ENCODE measurements at places on chromosomes 16 and 17. TPM values are rescaled to one million over a fixed set of nuclear protein-coding genes. Genes with fewer than 3 reads are reported as not detected.

DNA sequence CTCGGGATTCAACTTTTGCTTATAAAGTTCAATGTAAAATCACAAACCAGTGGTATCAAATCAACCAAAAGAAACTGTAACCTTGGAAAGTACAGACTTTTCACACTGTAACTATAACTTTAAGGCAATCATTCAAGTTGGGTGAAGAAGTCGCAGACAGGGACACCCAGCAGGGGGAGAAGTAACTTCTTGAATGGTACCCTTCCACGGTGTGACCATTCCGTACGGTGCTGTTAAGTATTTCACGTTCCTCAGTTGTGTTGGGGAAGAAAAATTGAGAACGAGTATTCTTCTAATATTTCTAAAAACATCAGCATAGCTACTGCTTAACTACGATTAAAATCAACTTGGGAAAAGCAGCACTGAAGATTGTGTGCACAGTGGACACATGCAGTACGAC is 55.8 kb downstream of the MYH10 start:
- no peaks in the 10 kb centered on the region for H3K36me3 ChIP-seq
- no peaks in the 10 kb centered on the region for H3K27me3 ChIP-seq
- H3K4me1 ChIP-seq, result no peaks in the 10 kb centered on the region
- H3K27ac ChIP-seq, result no peak overlapping the region
- no peak for DNase-seq

ARHGAP23 gene
- total RNA-seq, result 149 TPM

DNA sequence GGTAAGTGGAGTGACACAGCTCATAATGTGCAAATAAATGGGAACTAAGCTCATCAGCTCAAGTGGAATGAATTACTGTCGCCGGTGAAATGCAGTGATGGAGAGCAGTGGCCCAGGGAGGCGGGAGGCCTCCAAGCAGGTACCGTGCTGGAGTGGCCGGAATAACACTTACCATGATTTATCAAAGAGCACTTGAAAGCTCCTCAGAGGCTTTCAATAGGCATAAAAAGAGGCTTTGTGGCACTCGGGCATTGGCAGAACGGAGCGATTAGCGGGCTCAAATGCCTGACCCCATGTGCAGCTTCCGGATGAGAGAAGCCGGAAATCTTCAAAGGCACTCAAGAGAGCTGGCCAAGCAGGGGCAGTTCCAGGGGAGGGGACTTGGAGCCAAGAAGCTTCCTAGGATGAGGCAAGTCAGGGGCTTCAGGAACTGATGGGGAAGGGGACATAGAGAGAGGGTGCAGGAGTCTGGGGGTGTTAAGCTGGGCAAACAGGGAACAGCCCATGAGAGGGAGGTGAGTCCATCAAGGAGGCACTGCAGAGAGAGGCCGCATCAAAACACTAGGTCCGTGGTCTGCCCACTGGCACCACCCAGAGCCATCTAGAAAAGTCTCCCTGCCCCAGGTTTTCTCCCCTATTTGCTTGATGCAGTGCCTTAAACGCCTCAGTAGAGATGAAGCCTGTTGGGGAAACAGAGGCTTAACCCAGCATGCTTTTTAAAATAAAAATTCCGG is 144.0 kb upstream of the IRX6 start:
- H3K4me3 ChIP-seq, result no peak overlapping the region
- H3K36me3 ChIP-seq, result no peaks in the 10 kb centered on the region
- no peak overlapping the region for H3K27ac ChIP-seq
- peaks cover 11% of the 10 kb centered on the region for H3K27me3 ChIP-seq

DNA sequence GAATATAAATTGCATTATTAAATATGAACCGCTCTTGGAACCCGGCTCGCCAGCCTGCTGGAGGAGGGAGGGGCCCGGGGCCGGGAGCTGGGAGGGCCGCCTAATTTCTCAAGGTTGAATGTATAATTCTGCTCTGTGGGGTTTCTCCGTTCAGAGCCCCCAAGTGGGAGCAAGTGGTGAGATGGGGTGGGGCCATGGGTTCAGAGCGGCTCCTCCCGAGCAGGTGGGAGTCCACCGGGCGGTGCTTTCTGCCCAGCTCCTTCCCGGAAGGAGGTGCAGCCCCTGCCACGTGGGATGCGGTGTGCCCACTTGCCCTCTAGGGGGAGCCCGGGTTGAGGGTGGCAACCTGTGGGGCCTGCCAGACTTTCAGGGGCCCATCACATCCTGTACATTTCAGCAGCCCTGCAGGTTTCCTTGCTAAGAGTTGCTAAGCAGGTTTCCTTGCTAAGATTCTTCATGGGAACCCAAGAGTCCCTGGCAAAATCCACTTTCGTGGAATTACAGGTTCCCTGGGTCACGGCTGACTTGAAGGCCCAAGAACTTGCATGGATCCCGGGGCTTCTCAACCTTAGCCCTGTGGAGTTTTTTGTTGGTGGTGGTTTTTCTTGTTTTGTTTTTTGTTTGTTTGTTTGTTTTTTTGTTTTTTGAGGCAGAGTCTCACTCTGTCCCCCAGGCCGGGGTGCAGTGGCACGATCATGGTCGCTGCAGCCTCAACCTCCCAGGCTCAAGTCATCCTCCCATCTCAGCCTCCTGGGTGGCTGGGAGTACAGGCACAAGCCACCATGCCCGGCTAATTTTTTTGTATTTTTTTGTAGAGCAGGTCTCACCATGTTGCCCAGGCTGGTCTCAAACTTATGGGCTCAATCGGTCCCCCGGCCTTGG is 196.7 kb upstream of the GSE1 start:
- peak overlapping the region; percentile 24 for H3K4me3 ChIP-seq
- peaks cover 18% of the 10 kb centered on the region for H3K4me1 ChIP-seq
- H3K27me3 ChIP-seq, result no peaks in the 10 kb centered on the region
- H3K36me3 ChIP-seq, result peaks cover 6% of the 10 kb centered on the region
- H3K27ac ChIP-seq, result no peak overlapping the region

DNA sequence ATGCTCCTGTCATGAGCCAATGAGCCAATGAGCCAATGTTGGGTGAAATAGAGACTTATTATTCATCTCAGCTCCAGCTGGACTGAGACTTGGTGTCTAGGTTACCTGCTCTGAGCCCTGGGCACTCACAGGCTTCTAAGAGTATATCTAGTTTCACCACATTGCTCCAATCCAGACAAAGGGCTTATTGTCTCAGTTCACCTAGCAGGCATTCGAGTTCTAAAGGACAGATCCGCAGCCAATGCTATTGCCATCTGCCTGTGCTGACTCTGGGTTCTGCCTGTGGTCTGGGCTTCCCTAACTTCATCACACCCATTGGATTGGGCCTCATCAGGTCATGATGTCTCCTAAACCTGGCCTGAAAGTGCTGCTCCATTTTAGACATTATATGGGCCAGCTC is 66.1 kb upstream of the HS3ST4 start:
- H3K4me1 ChIP-seq, result no peaks in the 10 kb centered on the region
- no peak overlapping the region for H3K27ac ChIP-seq
- no peak overlapping the region for H3K4me3 ChIP-seq

WNT9B gene
- total RNA-seq, result 8.3 TPM

- H3K36me3 ChIP-seq, result peaks cover 2% of the 10 kb centered on the region
- H3K27ac ChIP-seq, result no peak overlapping the region
- H3K27me3 ChIP-seq, result no peaks in the 10 kb centered on the region
- no peak overlapping the region for H3K4me3 ChIP-seq
These were observed 15.1 kb downstream of the TTYH2 start for GRCh38 chr17:74228306-74228978.

CPD gene
- 38.9 TPM for total RNA-seq

CACNG3 gene
- not detected for total RNA-seq

GRCh38 chr17:55607731-55608341 is 96.6 kb upstream of the SMIM36 start:
- no peak overlapping the region for H3K27ac ChIP-seq
- no peak overlapping the region for H3K4me3 ChIP-seq
- no peaks in the 10 kb centered on the region for H3K4me1 ChIP-seq
- no peaks in the 10 kb centered on the region for H3K27me3 ChIP-seq

TMEM114 gene
- total RNA-seq, result not detected

DNA sequence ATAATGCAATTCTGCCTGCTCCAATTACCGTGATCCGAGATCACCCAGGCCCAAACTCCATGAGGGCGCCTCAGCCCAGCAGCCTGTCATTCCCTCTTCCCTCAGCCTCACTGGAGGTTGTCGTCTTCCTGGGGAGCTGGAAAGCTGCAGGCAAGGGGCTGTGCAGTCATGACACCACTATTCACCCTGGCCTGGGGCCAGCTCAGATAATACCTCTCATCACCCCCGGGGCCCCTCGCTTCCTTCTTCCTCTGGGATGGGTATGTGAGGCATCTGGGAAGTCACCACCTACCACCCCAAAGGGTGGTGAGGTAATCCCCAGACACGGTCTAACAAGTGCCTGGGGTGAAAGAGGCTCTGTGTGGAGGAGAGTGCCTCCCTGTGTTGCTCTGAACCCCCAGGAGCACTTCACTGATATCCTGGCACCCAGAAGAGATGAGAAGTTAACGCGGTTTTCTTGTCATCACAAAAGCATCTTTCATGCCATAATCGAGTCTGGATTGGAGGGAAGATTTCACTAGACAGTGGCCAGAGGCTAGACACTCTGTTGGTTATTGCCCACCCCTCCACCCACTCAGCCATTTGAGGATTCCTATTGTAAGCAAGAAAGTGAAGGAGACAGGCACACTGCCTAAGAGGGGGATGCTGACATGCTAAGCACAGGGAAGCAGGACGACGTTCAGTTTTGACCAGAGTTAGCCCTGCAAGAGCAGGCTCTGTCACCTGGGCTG is 18.4 kb downstream of the CFAP20 start:
- H3K4me1 ChIP-seq, result no peaks in the 10 kb centered on the region
- peaks cover 33% of the 10 kb centered on the region for H3K36me3 ChIP-seq
- H3K27me3 ChIP-seq, result no peaks in the 10 kb centered on the region
- H3K4me3 ChIP-seq, result no peak overlapping the region
- DNase-seq, result no peak

GRCh38 chr17:58086953-58087352 is 3.7 kb downstream of the DYNLL2 start:
- H3K4me3 ChIP-seq, result no peak overlapping the region
- H3K4me1 ChIP-seq, result peaks cover 34% of the 10 kb centered on the region
- H3K27me3 ChIP-seq, result no peaks in the 10 kb centered on the region
- H3K27ac ChIP-seq, result no peak overlapping the region
- H3K36me3 ChIP-seq, result peaks cover 42% of the 10 kb centered on the region

- peak; percentile 56 for DNase-seq
- no peak overlapping the region for H3K27ac ChIP-seq
- H3K4me1 ChIP-seq, result peaks cover 8% of the 10 kb centered on the region
These were observed 3.3 kb upstream of the ZG16B start for GRCh38 chr16:2826591-2827373.

GRCh38 chr17:40794466-40794865 is 5.3 kb downstream of the KRT28 start:
- no peaks in the 10 kb centered on the region for H3K36me3 ChIP-seq
- H3K27me3 ChIP-seq, result peaks cover 16% of the 10 kb centered on the region
- H3K27ac ChIP-seq, result no peak overlapping the region
- peaks cover 12% of the 10 kb centered on the region for H3K4me1 ChIP-seq
- no peak overlapping the region for H3K4me3 ChIP-seq

DNA sequence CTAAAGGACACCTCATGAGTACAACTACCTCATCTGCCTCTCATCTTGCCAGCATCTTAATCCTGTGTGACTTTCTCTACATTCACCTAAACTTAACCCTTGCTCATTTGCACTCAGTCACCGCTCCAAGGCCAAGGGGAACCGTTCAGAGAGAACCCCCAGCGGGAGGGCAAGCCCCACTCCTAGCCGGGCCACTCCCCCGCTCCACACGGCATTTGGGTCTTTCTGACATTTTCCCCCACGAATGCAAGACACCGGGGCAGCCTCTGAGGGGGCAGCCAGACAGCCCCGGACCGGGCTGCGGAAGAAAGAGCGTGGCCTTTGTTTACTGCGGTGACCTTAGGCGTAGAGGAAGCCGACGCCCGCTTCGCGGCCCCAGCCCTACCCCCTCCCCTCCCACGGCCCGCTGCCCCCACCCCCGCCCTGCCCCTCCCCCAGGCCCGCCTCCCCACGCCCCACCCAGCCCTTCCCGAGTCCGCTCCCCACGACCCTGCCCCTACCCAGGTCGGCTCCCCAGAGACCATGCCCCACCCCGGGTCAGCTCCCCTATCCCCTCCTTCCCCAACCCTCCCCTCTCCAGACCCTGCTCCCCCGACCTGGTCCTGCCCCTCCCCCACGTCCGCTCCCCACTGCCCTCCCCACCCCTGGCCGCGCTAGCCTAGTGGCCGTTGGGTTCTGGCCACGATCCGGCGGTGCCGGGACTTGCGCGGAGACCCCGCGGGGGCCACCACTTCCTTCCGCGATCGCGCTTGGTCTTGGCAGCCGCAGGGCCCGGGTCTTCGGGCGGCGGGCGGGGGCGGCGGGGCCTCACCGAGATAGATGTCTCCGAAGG is 789 bp downstream of the CSNK1D start:
- H3K4me1 ChIP-seq, result peaks cover 59% of the 10 kb centered on the region
- no peaks in the 10 kb centered on the region for H3K27me3 ChIP-seq

GRCh38 chr16:53534206-53534605 is 31.2 kb upstream of the AKTIP start:
- no peak overlapping the region for H3K4me3 ChIP-seq
- no peaks in the 10 kb centered on the region for H3K27me3 ChIP-seq
- H3K36me3 ChIP-seq, result no peaks in the 10 kb centered on the region
- no peaks in the 10 kb centered on the region for H3K4me1 ChIP-seq
- no peak for DNase-seq
- H3K27ac ChIP-seq, result no peak overlapping the region

GRCh38 chr17:76581515-76581914 is 4.1 kb downstream of the ST6GALNAC2 start:
- no peak for DNase-seq
- peaks cover 40% of the 10 kb centered on the region for H3K4me1 ChIP-seq
- H3K4me3 ChIP-seq, result no peak overlapping the region
- peak overlapping the region; percentile 64 for H3K27ac ChIP-seq
- H3K36me3 ChIP-seq, result no peaks in the 10 kb centered on the region

GRCh38 chr17:76781056-76781982 is 43.4 kb downstream of the MFSD11 start:
- no peaks in the 10 kb centered on the region for H3K4me1 ChIP-seq
- H3K27ac ChIP-seq, result no peak overlapping the region
- DNase-seq, result no peak
- no peak overlapping the region for H3K4me3 ChIP-seq
- H3K27me3 ChIP-seq, result no peaks in the 10 kb centered on the region

ATP1B2 gene
- total RNA-seq, result 0.49 TPM

GRAP gene
- total RNA-seq, result 1.1 TPM

MT1H gene
- 23.9 TPM for total RNA-seq

DNA sequence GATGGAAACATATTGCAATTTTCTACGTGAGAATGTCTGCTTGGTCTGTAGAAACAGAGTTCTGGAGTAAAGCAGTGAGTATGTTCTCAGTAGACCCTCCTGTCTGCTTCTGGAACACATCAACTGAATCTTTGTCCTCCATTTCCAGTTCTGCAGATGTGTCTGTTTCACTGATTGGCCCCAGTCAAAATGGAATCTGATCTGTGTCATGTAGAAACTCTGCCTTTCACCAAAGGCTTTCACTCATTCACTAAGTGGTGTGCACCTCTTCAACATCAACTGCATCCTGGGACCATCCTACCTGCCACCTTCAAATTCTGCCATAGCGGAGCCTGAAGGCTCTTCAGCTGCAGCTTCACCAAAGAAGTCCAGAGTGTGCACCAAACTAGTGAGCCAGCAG is 2.8 kb upstream of the ZNF267 start:
- H3K27ac ChIP-seq, result no peak overlapping the region
- H3K36me3 ChIP-seq, result no peaks in the 10 kb centered on the region
- H3K27me3 ChIP-seq, result no peaks in the 10 kb centered on the region

KRTAP4-1 gene
- total RNA-seq, result 4.2 TPM

PHAF1 gene
- total RNA-seq, result 46.6 TPM

All from suprapubic skin (tissue), 4 donors.